ENCODE measurements at places on chromosomes 3 and 15.

DNA sequence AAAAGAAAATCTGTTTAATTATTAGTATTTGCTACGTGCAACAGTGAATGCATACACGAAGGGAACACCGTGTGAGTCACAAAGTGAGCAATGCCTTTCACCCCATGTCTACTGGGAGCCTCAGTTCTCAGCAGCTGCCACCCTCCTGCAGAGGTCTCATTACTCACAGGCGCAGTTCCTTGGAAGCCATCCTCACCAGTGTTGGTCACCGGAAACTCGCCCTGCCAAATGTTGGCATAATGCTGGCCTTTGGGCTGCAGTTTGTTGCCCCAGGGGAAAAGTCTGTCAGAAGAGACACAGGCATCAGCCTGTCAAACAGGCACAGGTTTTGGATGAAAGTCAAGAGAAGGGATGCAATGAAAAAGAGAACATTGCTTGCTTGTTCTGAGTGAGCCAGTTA lies 50.1 kb downstream of the SUMF1 start:
- no peak for DNase-seq

GRCh38 chr15:89365462-89366065 lies 30.9 kb upstream of the POLG start:
- no peak for DNase-seq

DNA sequence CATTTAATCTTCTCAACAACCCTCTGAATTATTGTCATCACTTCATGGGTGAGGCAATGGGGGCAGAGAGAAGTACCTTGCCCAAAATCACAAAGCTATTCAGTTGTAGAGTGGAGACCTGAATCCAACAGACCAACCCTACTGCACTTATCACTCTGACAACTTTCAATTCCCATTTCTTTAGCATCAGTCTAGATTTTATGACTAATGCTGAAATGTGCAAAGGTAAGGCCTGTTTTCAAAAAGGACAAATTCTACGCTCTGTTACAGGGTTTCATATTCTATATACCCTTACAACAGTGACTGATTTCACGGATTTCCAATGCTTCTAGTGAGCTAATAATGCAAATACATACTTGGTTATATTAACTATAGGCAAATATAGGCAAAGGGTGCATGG lies 286.0 kb downstream of the ADAMTS17 start:
- DNase-seq, result no peak

- DNase-seq, result peak; percentile 2
Measured at GRCh38 chr15:66886241-66886675, 179.1 kb upstream of the SMAD3 start.

DNA sequence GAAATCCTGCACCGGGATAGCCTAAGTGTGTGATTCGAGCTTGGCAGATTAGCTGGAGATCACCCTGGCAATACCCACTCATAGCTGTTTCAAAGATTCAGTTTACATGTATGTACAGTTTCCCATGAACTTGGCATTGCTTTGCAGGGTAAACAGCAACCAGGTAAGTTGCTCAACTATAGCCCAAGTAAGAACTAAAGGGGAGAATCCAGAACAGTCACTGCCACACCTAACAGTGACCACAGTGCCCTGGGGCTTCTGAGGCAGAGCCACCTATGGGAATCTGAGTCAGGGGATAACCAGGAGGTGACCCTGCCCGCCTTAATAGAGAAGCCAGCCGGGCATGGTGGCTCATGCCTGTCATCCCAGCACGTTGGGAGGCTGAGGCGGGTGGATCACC lies 15.9 kb downstream of the CDAN1 start:
- no peak for DNase-seq

GRCh38 chr3:60651799-60652198 lies 599.5 kb downstream of the FHIT start:
- no peak for DNase-seq
